ENCODE measurements at places on chromosomes 7 and 10. TPM values are rescaled to one million over a fixed set of nuclear protein-coding genes. Genes with fewer than 3 reads are reported as not detected.

- H3K27ac ChIP-seq, result no peak overlapping the region
- H3K4me3 ChIP-seq, result no peak overlapping the region
- peaks cover 90% of the 10 kb centered on the region for H3K36me3 ChIP-seq
- no peaks in the 10 kb centered on the region for H3K27me3 ChIP-seq
Measured at GRCh38 chr10:99693933-99694583, 34.7 kb downstream of the ENTPD7 start.

GRCh38 chr7:11120675-11121220, 147.1 kb downstream of the PHF14 start:
- no peaks in the 10 kb centered on the region for H3K27me3 ChIP-seq
- no peaks in the 10 kb centered on the region for H3K36me3 ChIP-seq
- no peak for DNase-seq
- no peaks in the 10 kb centered on the region for H3K4me1 ChIP-seq
- no peak overlapping the region for H3K27ac ChIP-seq
- no peak overlapping the region for H3K4me3 ChIP-seq

DNA sequence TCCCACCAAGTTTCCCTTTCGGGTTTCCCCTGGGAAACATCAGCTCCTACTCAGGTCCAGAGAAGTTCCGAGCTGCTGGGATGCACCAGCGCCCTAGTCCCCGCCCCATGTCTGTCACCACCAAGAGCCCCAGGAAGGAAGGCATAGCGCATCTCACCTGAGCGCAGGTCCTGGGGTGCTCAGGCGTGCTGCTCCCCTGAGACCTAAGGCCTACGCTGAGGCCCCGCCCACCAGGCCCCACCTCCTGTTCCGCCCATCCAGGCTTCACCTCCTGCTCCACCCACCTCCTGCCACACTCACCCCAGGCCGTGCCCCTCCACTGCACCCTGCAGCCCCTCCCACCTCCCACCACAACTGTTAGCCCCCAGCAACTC, 1.2 kb upstream of the TFR2 start:
- no peaks in the 10 kb centered on the region for H3K36me3 ChIP-seq
- H3K27me3 ChIP-seq, result no peaks in the 10 kb centered on the region
- no peak overlapping the region for H3K4me3 ChIP-seq
- no peak overlapping the region for H3K27ac ChIP-seq
- DNase-seq, result no peak

Gene OR2A12
- total RNA-seq, result not detected

GRCh38 chr10:51786684-51787035, 87.3 kb upstream of the CSTF2T start:
- no peak overlapping the region for H3K4me3 ChIP-seq
- H3K27me3 ChIP-seq, result no peaks in the 10 kb centered on the region
- H3K27ac ChIP-seq, result no peak overlapping the region
- DNase-seq, result no peak
- no peaks in the 10 kb centered on the region for H3K36me3 ChIP-seq
- no peaks in the 10 kb centered on the region for H3K4me1 ChIP-seq

Gene NODAL
- total RNA-seq, result not detected

DNA sequence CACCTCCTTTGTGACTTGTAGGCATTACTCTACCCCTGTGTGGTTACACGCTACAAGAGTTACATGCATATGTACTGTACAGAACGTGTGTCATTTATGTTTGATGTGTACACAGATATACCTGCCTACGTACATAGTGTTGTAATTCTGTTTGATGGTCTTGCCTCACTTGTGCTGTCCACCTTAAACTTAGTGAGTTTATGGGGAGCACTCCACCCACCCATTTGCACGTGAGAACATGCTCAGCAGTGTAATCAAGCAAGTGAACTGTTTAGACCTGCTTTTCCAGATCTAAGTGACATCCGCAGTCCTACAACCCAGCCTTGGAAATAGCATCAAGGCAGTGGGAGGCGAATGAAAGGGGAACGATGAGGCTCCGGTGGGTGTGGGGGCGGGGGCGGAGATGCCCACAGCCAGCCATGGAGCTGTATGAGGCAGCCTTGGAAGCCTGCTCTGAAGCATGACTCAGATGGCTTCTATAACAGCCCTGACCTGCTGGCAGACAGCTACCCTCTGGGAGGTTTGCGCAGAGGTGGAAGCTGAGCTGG, 52.1 kb downstream of the SUFU start:
- DNase-seq, result no peak
- no peak overlapping the region for H3K4me3 ChIP-seq
- H3K27me3 ChIP-seq, result no peaks in the 10 kb centered on the region
- H3K36me3 ChIP-seq, result peaks cover 16% of the 10 kb centered on the region

GRCh38 chr10:126930131-126930882, 25.1 kb downstream of the DOCK1 start:
- H3K36me3 ChIP-seq, result peaks cover 10% of the 10 kb centered on the region
- no peak overlapping the region for H3K4me3 ChIP-seq
- H3K27ac ChIP-seq, result no peak overlapping the region
- no peaks in the 10 kb centered on the region for H3K27me3 ChIP-seq

DNA sequence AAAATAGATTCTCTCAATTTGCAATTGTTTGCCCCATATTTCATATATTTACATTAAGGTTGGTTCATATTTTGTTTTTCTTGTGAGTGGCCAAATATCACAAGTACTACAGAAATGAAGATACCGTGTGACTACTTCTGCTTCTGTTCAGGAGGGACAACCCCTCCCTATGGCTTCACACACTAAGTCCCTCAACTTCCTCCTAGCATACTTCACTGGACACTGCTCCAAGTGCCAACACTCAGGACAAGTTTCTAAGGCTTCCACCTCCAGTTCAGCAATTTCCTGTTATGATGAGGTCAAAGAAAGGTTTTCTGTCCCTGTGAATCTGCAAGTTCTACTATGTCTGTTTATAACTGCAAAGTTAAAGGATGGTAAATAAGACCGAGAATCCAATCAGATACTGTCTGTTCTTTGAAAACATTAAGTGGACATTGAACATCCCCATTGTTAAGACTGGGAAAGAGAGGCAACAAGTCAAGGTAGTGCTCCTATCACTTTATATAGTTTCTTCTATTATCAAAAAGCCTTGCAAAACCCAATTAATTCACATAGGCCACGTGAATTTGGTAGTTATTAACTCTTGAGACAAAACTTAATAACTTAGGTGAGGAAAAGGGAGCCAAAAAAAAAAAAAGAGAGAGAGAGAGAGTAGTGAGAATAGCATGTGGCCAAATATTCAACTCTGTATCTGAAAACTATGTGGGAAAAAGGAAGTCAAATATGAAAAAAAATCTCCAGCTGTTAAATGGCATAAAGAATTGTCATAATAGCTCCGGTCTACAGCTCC, 81.3 kb upstream of the DKK1 start:
- no peaks in the 10 kb centered on the region for H3K27me3 ChIP-seq
- H3K27ac ChIP-seq, result no peak overlapping the region
- no peaks in the 10 kb centered on the region for H3K4me1 ChIP-seq

DNA sequence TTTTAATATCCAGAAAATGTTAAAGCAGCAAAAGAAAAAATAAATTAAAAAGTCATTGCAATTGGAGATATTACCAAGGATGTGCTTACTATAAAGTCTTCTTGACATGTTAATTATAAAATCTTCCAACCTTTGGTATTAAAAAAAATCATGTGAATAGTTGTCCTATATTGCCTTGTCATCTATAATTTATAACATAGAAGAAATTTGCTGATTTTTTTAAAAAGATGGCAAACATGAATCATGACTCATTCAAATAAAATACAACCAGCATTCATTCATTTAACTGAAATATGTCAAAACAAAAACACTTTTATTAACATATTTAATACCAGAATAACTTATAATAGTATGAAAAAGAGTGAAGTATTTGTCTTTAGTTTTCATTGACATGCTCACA, 72.6 kb downstream of the MKX start:
- H3K27me3 ChIP-seq, result no peaks in the 10 kb centered on the region
- no peak overlapping the region for H3K4me3 ChIP-seq
- no peaks in the 10 kb centered on the region for H3K4me1 ChIP-seq
- H3K36me3 ChIP-seq, result no peaks in the 10 kb centered on the region
- H3K27ac ChIP-seq, result no peak overlapping the region

DNA sequence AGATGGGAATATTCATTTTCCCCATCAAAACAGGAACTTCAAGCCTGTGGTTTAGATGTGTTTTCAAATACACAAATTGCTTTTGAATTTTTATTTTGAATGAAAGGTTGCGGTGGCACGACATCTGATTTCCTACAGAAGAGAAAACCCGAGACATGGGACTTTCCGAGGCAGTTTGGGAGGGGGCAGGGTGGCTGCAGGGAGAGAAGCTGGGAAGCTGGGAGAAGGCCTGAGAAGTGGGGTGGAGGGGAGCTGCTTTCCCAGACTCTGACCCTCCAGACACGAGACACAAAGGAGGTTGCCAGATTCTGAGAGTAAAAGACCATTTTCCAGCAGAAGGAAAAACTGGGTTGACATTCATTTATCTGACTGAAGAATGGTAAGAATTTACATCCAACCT, 19.6 kb downstream of the TMEM176A start:
- peak overlapping the region; percentile 31 for H3K27ac ChIP-seq
- H3K27me3 ChIP-seq, result no peaks in the 10 kb centered on the region
- no peaks in the 10 kb centered on the region for H3K4me1 ChIP-seq
- H3K36me3 ChIP-seq, result no peaks in the 10 kb centered on the region
- DNase-seq, result no peak

Gene CLCN1
- 0.09 TPM for total RNA-seq

Gene C1QL3
- total RNA-seq, result not detected

DNA sequence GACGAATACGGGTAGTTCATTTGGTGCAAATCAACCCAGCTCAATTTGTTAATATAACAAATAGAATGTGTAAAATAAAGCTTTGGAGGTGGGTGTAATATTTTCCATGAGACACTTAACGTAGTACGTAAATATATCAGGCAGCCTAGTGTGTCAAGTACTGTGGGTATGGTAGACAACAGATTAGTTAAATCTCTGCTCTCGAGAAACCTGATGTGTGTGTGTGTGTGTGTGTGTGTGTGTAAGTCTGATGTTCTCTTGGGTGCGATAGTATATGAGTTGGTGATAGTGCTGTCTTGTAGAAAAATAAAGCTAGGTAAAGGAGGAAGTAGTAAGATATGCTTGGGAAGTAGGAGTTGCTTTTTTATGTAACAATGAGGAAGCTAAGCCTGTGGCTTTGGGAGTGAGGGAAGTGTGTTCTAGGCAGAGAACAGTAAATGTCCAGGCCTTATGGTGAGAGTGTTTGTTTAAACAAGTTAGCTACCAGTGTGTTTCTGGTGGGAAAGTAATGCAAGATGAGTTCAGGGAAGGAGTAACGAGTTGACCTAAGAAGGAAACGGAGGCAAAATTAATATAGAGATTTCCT, 26.1 kb downstream of the WAC start:
- peaks cover 38% of the 10 kb centered on the region for H3K36me3 ChIP-seq
- H3K27ac ChIP-seq, result peak overlapping the region; percentile 28
- H3K4me3 ChIP-seq, result no peak overlapping the region
- no peaks in the 10 kb centered on the region for H3K27me3 ChIP-seq

GRCh38 chr7:147411096-147411495, 1179.5 kb upstream of the C7orf33 start:
- DNase-seq, result no peak
- no peaks in the 10 kb centered on the region for H3K36me3 ChIP-seq
- no peak overlapping the region for H3K4me3 ChIP-seq

Gene OGA
- 87.0 TPM for total RNA-seq

- no peak overlapping the region for H3K4me3 ChIP-seq
- H3K27me3 ChIP-seq, result no peaks in the 10 kb centered on the region
- H3K27ac ChIP-seq, result no peak overlapping the region
Measured at GRCh38 chr10:72794260-72794659, 99.3 kb upstream of the OIT3 start.

GRCh38 chr10:111222961-111223360, 146.1 kb downstream of the ADRA2A start:
- DNase-seq, result no peak
- H3K27ac ChIP-seq, result no peak overlapping the region
- H3K27me3 ChIP-seq, result no peaks in the 10 kb centered on the region
- H3K4me3 ChIP-seq, result no peak overlapping the region
- no peaks in the 10 kb centered on the region for H3K4me1 ChIP-seq
- H3K36me3 ChIP-seq, result no peaks in the 10 kb centered on the region

DNA sequence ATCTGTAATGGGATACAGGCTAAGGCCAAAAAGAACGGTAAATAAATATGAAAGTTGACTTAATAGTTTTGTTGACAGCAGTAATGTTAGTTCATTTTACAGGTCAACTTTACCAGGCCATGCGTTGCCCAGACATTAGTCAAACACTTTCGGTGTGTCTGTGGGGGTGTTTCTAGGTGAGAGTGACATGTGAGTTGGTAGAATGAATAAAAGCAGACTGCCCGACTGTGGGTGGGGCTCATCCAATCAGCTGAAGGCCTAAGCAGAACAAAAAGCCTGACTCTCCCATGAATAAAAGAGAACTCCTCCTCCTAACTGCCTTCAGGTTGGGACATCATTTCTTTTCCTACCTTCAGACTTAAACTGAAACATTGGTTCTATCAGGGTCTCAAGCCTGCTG, 132.3 kb downstream of the MTPAP start:
- H3K27me3 ChIP-seq, result no peaks in the 10 kb centered on the region
- H3K4me1 ChIP-seq, result peaks cover 9% of the 10 kb centered on the region
- H3K27ac ChIP-seq, result no peak overlapping the region
- no peak overlapping the region for H3K4me3 ChIP-seq

Gene NKX1-2
- not detected for total RNA-seq

Gene HPSE2
- 0.50 TPM for total RNA-seq

- no peak overlapping the region for H3K4me3 ChIP-seq
- H3K27ac ChIP-seq, result no peak overlapping the region
- DNase-seq, result no peak
- H3K36me3 ChIP-seq, result no peaks in the 10 kb centered on the region
Measured at GRCh38 chr10:122814493-122814892, 31.2 kb downstream of the CUZD1 start.

Gene MUC12
- total RNA-seq, result 1.7 TPM

Gene MAGI2
- 7.5 TPM for total RNA-seq

Gene GIMAP1
- 11.3 TPM for total RNA-seq

DNA sequence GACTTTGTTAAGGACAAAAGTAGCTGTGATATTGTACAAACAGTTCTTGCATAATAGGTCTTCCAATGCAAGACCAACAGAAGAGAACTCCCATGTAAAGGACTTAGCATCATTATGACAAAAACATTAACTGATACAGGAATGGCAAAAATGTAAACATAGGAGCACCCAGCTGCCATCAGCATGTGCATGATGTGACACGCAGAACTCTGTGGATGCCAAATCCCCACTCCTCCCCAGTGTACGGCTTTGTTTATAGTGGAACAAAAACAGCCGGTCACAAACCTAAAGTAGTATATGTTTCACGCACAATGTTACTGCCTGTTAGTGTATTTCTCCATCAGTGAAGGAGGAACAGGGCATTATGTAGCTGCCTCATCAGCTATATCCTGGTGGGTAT, 316.0 kb upstream of the AOAH start:
- H3K27ac ChIP-seq, result no peak overlapping the region
- H3K4me1 ChIP-seq, result no peaks in the 10 kb centered on the region
- no peaks in the 10 kb centered on the region for H3K36me3 ChIP-seq
- no peak for DNase-seq

GRCh38 chr10:33550811-33551210, 216.3 kb upstream of the NRP1 start:
- DNase-seq, result no peak
- no peaks in the 10 kb centered on the region for H3K36me3 ChIP-seq
- no peak overlapping the region for H3K4me3 ChIP-seq
- H3K27me3 ChIP-seq, result no peaks in the 10 kb centered on the region
- H3K4me1 ChIP-seq, result no peaks in the 10 kb centered on the region

Gene ZNF22
- total RNA-seq, result 19.3 TPM

GRCh38 chr7:140308060-140308459, 90.3 kb downstream of the SLC37A3 start:
- H3K4me1 ChIP-seq, result peaks cover 42% of the 10 kb centered on the region
- H3K4me3 ChIP-seq, result no peak overlapping the region
- H3K27me3 ChIP-seq, result no peaks in the 10 kb centered on the region
- no peak overlapping the region for H3K27ac ChIP-seq
- no peak for DNase-seq

Gene NET1
- total RNA-seq, result 45.2 TPM

- peaks cover 71% of the 10 kb centered on the region for H3K4me1 ChIP-seq
- no peaks in the 10 kb centered on the region for H3K27me3 ChIP-seq
- peak overlapping the region; percentile 100 for H3K27ac ChIP-seq
Measured at GRCh38 chr10:104330168-104331110, 7.8 kb downstream of the ITPRIP start.

Data from left lung (tissue), 14 donors.